ENCODE measurements at places on chromosomes 1 and 21.

DNA sequence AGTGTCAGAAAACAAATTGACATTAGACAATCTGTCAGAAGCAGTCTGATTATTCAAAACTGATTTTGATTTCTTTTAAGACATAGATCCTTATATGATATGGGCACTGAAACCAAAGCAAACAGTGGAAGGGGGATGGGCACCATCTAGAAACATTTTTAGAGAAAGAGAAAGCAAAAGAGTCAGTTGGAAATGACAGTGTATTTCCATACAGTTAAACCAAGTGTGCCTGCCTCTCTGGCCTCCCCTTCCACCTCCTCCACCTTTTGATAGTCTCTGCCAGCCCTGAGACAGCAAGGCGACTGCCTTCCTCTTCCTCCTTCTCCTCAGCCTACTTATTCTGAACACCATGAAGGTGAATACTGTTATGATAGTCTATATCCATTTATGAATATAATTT lies 949.7 kb downstream of the AMY1C start:
- DNase-seq: no peak

GRCh38 chr1:53618500-53619366 lies 120.2 kb downstream of the GLIS1 start:
- DNase-seq: no peak

DNA sequence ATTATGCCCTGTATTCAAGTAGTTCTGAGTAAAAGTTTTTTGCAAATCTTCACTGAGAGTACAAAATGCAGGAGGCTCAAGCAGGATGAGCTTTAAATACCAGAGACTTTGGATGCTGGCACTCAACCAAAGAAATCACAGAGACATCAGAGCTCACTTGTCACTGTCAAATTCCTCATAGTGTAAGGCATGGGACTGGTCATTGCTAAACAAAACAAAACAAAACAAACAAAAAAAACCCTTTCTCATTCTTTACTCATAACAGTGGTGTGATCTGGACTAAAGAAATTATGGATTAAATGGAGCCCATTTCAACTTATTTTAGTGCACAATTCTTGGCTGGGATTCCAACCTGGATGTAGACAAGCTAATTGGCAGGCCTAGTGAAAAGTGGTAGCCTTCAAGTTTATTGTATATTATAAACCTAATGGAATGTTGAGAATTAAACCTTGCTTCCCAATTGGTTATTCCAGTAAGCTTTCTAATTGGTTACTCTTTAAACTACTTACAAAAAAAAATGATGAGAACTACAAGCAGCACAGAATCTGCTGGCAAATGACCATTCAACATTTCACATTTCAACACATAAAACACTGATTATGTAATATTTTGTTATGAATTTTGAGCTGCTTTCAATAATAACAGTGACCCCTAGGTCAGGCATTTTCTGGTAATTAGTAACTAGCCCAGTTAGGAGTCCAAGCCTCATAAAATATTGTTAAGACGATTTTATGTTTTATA lies 30.6 kb upstream of the NEK7 start:
- DNase-seq: no peak

DNA sequence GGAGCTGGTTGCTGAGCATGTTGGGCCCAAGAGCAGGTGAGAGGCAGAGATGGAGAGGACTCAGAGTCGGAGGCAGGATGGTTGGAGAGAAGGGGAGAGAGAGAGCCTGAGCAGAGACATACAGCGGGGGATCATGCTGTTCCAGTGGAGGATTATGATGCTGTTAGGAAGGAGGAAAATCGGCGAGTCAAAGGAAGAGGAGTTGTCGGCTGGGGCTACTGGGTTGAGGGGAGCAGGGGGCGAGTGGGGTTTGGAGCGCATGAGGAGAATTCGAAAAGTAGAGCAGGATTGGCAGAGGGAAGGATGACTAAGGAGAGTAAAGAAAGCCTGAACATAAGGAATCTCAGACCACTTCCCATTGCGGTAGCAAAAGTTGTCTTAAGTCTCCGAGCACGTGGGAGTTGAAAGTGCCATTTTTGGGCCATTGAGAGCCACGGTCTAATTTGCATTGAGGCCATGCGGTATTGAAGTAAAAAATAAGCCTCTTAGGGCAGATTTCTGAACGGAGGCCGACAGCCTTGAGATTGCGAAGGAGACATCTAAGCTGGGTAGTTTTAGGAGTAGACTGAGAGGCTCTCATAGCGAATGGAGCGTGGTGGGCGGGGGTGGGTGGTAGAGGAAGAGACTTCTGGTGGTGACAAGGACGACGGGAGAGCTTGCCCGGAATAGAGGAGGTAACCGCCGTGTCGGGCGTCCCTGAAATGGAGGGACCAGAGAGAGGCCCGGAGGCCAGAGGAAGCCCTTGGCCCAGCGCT lies 140.4 kb upstream of the ETV3 start:
- DNase-seq: no peak
